Glutamatergic neuron (in vitro differentiated cells): ENCODE measurements at places on chromosomes 3 and 15. TPM values are rescaled to one million over a fixed set of nuclear protein-coding genes. Genes with fewer than 3 reads are reported as not detected.

Gene BTD
- total RNA-seq = 12.7 TPM

Gene RPL22L1
- total RNA-seq = 10.8 TPM

Gene NAALADL2
- 1.6 TPM for total RNA-seq

Gene HYAL1
- total RNA-seq = 0.96 TPM

Gene PLD1
- total RNA-seq = 0.61 TPM

Gene SLC22A14
- total RNA-seq = 0.93 TPM

Gene TEX55
- total RNA-seq = not detected

Gene MYH15
- total RNA-seq = 1.0 TPM

Gene TICRR
- total RNA-seq = 2.7 TPM

Gene EEF1AKMT4
- 1.7 TPM for total RNA-seq

Gene PRICKLE2
- 18.9 TPM for total RNA-seq

Gene IGSF10
- 0.05 TPM for total RNA-seq

Gene CLDN11
- total RNA-seq = 0.44 TPM

Gene UCN2
- 4.3 TPM for total RNA-seq

Gene METTL6
- 25.9 TPM for total RNA-seq

Gene DNAH12
- 0.22 TPM for total RNA-seq

Gene NEK11
- 2.5 TPM for total RNA-seq
